Stimulated activated naive CD8-positive, alpha-beta T cell treated with anti-CD3 and anti-CD28 coated beads, Interleukin-15, Interleukin-2, amounts not matched to agents 100 U/mL and 50 U/mL, for 24 hours (primary cell): ENCODE measurements at places on chromosomes 6 and 20.

DNA sequence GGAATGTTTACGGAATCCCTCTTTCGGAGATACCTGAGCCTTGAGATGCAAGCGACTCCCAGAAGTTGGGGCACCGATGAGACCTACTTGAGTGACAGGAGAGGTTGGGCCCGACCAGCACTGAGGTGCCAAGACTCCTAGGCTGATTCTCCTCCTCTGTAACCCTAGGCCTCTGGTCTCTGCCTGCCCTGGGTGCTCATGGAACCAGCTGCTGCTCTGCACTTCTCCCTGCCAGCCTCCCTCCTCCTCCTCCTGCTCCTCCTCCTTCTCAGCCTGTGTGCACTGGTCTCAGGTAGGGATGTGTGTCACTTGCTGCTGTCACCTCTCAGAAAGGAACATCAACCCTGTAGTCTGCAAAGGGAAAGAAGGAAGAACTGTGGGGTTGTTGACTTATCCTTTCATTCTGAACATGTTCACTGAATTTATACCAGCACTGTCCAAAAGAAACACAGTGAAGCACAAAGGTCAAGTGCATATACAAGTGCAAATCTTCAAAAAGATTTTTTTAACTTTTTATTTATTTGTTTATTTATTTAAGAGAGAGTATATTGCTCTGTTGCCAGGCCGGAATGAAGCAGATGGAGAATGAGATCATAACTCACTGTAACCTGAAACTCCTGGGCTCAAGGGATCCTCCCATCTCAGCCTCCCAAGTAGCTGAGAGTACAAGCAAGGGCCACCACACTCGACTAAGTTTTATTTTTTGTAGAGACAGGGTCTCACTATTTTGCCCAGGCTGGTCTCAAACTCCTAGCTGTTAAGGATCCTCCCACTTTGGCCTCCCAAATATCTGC, 913 bp downstream of the BTN2A2 start:
- DNase-seq = peak; percentile 26

GRCh38 chr6:68473433-68474210, 161.5 kb upstream of the ADGRB3 start:
- no peak for DNase-seq

DNA sequence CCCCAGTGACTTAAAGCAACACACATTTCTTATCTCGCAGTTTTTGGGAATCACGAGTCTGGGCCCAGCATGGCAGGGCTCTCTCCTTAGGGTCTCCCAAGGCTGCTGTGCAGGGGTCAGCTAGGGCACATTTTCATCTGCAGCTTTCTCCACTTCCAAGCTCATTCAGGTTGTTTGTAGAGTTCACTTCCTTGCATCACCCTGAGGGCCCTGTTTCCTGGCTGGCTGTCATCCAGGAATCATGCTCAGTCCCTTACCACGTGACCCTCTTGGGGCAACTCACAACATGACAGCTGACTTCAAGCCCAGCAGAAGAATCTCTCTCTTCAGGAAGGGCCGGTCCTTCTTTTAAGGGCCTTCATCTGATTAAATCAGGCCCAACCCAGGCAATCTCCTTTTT, 21.3 kb downstream of the SNAP25 start:
- DNase-seq = no peak

DNA sequence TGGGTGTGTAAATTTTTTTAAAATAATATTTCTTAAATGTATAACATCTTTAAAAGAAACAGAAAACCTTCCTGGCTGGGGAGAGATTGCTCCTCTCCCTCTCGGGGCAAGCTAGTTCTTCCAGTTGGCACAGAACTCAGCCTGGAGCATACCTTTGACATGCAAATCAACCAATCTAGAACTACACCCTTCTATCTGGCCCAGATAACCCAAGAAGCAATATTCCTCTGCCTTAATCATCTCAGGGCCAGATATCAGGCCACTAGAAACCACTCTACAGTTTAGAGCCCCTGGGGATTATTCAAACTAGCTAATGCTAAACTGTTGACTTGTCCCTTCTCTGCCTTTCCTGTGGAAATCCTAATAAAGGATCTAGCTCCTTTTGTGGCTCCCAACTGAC, 33.9 kb downstream of the CYP39A1 start:
- DNase-seq = no peak

- DNase-seq = no peak
Measured at GRCh38 chr6:100100776-100101175, 106.8 kb upstream of the MCHR2 start.

GRCh38 chr20:53412577-53413185, 181.0 kb downstream of the ZNF217 start:
- DNase-seq = no peak

DNA sequence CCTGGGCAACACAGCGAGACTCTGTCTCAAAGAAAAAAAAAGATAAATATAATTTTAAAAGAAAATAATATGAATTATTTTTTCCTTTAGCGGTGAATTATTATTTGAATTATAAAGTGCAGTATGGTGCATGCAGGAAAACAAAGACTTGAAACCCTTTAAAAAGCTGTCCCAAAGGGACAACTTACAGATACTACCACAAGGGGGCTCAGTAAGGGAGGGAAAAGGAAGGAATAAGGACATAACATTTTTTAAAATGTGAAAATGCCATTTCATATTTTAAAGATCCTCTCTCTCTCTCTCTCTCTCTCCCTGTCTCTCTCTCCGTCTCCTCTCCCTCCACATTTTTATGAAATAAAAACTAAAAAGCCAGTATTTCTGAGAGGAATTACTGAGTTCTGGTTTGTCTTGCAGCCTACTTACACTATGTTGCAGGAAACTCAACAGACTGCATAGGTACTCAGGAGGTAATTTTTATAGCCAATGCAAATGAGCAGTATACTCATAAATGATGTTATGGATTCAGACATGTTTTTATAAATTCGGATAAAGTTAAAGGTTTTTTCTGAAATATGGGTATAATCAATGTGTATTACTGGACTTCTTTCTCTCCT, 455.0 kb upstream of the GJE1 start:
- no peak for DNase-seq

- DNase-seq = no peak
Measured at GRCh38 chr6:118933855-118934460, 1.0 kb downstream of the MCM9 start.

DNA sequence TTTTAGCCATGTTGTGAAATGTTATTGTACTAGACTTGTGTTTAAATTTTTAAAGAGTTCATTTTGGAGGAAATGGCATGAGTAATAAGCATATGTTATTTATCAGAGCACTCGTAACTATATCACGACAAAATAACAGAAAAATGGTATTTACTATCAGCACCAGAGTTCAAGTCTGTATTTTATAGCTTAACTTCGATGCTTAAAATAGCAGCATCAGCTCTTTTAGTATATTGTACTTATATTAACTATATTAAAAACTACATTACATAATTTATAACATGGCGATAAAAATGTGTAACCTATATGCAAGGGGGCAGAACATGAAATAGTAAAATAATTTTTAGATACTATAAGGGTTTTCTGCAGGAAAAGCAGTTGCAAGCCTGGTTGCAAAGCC, 52.9 kb downstream of the ABRACL start:
- DNase-seq = no peak

GRCh38 chr6:169709293-169709692, 7.4 kb downstream of the C6orf120 start:
- DNase-seq = no peak

DNA sequence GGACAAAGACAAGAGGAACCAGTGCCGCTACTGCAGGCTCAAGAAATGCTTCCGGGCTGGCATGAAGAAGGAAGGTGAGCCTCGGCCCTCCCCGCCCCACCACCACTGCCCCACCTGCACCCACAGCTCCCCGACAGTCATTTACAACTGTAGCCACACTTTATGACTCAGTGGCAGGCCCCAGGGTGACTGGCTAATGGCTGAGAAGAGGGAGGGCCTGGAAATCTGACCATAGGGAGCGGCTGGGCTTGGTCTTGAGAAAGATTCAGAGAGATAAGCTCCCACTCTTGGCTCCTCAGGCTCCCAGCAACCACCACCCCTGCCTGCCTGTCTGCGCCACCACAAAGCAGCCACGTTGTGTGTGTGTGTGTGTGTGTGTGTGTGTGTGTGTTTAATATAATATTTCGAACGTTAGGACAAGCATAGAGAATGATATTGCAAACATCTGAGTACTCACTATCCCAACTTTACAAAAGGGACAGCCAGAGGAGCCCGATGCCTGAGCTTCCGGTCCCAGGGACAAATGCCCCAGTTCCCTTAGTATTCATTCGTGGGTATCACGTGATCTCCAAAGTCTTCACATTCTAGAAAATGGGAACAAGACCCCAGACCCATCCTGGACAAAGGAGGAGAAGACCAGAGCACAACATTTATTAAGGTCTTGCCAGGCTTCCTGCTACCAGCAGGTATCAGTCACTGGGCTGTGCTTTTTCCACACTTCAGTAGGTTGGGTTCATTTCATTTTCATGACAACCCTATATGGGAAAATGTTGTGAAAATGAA, 52.1 kb downstream of the HNF4A start:
- no peak for DNase-seq

- no peak for DNase-seq
Measured at GRCh38 chr6:37913210-37913609, 93.7 kb downstream of the ZFAND3 start.

DNA sequence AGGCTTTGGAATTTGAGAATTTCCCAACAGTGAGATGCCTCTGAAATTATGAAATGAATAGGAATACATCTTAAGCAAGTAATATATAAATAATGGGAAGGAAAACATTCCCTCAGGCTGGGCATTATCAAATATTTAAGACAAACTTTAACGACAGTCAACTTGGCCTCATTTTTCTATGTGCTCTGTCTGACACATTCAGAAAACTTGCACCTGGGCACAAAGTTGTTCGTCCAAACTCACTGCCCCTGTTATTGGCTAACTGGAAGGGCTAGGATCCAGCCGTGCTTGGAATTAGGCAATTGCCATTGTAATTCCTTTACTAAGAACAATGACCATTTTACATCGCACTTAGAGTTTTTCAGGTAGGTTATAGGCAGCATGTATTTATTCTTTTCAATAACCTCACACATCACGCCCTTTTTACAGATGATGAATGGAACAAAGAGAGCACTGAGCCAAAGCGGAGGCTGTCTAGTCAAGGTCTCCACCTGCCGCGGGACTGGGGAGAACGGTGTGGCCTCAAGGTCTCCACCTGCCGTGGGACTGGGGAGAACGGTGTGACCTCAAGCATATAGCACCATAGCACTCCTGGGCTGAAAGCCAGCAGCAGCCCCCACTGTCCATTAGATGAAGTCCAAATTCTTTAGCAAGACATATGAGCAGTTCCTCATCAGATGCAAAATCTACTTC, 40.7 kb upstream of the FOXQ1 start:
- DNase-seq = no peak

DNA sequence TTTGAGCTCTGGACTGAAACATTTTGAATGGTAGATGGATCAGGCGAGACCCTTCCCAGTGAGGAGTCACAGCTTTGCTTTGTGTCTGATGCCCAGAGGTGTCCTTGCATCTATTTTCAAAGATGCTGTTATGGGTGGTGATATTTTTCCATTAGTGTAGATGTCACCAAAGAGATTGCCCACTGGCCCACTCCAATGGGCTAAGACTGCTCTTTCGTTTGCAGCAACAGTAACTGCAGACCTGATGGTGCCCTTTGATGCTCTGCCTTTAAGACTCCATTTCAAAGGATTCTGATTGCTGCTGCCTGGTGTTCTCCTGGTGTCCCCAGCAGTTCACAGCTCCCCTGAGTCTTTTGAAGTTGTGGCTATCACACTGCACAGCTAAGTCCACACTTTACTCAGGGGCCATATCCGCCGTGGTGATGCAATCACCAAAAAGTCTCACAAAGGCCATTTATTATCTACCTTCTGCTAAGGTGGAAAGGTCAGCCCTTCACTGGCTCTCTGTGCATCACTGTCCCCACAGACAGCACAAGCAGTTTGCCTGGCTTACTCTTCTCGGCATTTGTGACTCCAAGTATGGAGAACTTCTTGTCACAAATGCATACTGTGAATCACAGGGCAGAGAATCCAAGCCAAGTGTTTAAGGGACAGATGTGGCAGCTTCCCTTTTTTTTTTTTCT, 56.4 kb downstream of the NOX3 start:
- no peak for DNase-seq

DNA sequence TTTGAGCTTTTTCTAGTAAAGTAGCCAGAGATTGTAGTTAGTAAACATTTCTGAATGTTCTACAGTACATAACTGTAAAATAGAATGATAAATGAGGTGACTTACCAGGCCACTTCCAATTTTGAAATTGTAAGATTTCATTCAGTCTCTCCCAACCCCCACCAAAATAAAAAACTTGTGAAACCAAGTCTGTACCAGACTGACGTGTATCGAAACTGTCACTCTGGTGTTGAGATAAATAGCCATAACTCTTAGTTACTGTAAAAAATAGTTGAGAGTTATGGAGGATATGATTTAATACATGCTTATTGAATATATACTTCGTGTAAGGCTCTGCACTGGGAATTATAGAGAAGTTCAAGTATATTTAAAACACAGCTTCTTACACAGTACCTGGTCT, 455.7 kb downstream of the PLCB1 start:
- DNase-seq = no peak

- DNase-seq = no peak
Measured at GRCh38 chr6:57283106-57283505, 34.3 kb upstream of the PRIM2 start.

DNA sequence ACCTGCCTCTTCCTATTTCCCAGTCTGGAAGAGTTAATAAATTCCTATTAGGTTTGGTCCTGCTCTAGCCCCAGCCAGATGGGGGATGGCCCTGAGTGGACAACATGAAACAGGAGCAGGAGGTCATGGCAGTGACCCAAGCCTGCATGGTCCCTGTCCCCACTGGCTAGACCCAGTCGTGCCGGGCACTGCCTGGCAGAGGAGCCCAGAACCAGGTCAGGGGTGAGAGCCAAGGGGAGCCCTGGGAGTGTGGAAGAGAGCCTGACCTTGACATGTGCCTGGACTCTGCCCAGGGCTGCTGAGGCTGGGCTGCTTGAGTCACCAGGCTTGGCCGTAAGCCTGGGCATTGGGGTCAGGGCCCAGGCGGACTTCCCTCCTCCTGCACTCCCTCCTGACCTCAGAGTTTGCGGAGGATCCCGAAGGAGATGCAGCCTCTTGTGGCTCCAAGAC, 3.6 kb downstream of the AVP start:
- DNase-seq = no peak

DNA sequence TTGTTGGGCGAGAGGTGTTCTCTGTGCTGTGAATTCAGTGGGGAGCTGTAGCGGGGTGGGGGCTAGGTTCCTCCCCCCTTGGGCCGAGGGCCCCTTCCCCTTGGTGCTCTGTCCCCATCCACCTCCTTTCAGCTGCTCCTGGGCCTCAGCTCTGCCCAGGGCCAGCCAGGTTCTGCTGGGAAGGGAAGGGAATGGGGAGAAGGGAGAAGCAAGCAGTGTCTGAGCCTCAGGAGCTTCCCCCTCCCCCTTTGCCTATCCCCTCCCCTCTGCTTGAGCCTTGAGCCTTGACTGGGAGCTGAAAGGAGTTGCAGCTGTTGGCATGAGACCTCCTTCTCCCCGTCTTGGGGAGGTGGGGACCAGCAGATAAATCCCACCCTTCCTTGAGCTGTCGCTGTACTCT, 576 bp upstream of the RRP36 start:
- DNase-seq = no peak

DNA sequence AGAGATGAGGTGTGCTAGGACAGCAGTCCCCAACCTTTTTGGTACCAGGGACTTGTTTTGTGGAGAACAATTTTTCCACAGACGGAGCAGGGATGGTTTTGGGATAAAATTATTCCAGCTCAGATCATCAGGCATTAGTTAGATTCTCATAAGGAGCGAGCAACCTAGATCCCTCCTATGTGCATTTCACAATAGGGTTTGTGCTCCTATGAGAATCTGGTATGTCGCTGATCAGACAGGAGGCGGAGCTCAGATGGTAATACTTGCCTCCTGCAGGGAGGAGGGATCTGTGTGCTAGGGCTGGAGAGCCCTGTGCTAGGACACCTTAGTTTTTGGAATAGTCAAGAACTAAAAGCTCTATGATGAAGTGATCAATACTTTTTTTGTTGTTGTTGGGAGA, 2.5 kb downstream of the SMIM13 start:
- no peak for DNase-seq
